GM06990 (cell line): ENCODE measurements at places on chromosomes 3 and 15.

DNA sequence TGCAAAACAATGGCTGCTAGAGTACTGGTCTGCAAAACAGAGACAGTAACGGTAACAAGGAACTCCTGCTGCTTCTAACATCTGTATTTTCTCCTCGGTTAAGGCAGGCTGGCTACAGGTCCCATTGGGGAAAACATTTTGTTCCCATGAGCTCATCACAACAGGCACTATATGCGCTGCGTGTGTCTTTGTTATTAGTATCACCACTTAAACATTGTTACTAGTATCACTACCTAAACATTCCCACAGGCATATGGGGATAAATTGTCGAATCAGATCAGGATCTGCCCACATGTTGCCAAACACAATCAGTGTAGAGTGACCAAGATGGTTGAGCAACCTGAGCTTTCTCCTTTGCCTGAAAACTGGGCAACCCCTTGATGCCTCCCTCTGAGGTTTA is 77.2 kb downstream of the TOP2B start:
- DNase-seq = no peak

DNA sequence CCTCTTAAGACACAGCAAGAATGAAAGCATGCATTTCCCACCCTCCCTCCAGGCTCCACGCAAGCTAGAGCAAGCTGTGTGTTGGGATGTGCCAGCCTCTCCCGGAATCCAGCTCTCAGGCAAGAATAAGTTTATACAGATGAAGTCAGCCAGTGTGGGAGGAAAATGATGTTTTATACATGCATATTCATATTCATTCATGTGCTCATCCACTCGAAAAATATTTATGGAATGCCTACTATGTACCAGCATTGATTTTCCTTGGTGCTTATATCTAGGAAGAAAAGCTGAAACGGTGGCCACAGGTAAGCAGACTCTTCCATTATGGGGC is 62.7 kb downstream of the KLHL6 start:
- no peak for DNase-seq

- DNase-seq = no peak
Observed at GRCh38 chr15:59678620-59679019, 10.5 kb downstream of the BNIP2 start.

DNA sequence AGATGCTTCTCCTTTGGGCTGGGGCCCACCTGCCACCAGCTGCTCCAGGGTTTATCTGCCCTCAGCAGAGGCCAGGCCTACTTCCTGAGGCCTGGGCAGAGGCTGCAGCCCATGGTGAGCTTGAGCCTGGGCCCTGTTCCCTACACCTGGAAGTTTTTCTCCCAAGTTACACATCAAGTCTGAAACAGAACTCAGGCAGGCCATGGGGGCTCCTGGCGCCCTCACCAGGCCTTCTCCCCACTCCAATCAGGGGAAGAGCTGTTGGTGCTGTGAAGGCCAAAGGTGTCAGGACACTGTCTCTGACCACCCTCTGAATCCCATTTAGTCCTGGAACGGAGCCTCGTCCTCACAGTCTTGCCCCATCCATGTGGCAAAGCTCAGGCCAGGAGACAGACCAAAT is 7.3 kb downstream of the VWA5B2 start:
- no peak for DNase-seq

GRCh38 chr15:25090073-25090733 is 135.4 kb downstream of the SNRPN start:
- no peak for DNase-seq

DNA sequence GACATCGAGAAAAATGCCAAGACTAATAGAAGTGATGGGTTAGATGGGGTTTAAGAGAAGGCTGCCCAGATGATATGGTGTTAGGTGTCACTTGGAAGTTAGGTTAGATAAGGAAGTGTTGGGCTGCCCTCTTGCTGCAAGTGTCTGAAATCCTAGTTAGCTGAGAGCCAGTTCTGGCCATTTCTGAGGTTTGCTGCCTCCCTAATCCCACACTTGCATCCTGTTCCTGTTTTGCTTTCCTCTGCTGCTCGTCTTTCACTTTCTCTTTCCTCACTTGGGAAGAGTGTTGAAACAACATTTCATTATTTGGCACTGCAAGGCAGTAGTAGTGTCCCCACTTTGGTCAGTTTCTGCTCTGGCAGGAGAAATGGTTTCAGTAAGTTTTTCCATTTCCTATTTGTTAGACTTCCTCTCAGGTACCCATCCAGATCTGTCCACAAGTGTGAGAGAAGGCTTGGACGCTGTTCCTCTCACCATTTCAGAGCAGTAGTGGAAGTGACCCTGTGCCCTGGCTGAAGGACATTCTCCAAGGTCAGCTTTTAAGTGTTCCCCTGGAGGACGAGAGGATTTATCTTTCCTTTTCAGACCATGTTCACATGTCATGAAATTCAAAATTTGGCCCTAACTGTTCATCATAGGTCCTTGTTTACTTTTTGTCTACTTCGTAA is 93.3 kb downstream of the ADAMTSL3 start:
- DNase-seq = no peak

DNA sequence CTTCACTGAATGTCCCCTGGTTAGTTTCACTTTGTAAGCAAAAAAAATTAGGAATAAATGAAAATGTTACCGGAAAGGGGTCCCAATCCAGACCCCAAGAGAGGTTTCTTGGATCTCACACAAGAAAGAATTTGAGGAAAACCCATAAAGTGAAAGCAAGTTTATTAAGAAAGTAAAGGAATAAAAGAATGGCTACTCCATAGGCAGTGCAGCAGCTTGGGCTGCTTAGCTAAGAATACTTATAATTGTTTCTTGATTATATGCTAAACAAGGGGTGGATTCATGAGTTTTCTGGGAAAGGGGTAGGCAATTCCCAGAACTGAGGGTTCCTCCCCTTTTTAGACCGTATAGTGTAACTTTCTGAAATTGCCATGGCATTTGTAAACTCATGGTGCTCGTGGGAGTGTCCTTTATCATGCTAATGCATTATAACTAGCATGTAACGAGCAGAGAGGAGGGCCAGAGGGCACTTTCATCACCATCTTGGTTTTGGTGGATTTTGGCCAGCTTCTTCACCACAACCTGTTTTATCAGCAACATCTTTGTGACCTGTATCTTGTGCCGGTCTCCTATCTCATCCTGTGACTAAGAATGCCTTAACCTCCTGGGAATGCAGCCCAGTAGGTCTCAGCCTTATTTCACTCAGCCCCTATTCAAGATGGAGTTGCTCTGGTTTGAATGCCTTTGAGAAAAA is 41.0 kb upstream of the CMSS1 start:
- no peak for DNase-seq

DNA sequence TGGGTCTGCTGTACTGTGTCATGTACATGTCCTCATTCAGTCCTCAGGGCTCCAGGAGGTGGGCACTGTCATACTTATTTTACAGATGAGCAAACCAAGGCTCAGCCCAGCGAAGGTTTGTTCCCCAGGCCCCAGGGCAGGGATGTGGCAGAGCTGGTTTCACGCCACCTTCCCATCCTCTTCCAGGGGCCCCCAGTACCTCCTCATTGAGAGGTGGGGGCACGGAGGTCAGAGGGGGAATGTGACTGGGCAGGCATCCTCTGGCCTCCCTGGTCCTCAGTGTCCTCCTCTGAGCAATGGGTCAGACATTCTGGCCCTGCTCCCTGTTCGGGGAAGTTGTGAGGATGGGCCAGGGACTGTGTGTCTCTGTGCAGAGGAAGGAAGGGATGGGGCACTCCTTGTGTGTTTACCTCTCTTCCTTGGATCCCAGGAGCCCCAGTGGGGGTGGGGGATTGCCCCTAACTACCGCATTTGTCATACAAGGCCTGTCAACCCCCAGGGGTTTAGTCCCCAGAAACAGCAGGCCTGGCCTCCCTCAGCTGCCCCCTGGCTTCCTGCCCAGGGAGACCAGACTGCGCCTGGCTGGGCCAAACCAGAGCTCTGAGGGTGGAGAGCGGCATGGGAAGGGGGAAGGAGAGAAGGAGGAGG is 65.9 kb upstream of the LCTL start:
- DNase-seq = no peak

- DNase-seq = no peak
Observed at GRCh38 chr15:69090197-69090948, 70.1 kb upstream of the GLCE start.

DNA sequence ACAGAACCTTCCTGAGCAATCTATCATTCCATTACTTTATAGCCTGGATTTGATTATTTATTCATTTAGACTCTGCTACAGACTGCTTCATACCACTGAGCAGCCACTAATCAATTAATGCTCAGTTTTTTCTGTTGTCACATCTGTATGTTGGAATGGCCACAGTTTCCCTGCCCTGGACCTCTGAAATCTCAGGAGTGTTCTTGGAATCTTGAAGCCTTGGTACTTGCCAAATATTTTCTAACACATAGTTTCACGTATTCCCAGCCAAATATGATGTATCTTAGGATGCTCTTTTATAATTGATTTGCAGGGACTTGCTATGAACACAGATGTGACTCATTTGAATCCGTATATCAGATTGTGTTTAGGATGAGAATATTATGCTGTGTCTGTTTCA is 225.8 kb downstream of the TAFA4 start:
- DNase-seq = no peak

GRCh38 chr3:171781711-171782127 is 28.6 kb downstream of the PLD1 start:
- no peak for DNase-seq
